ENCODE measurements at places on chromosomes 7 and 10.

- DNase-seq: no peak
Measured at GRCh38 chr10:100697070-100697469, 48.3 kb upstream of the PAX2 start.

- no peak for DNase-seq
Measured at GRCh38 chr10:78953113-78953798, 115.5 kb upstream of the ZMIZ1 start.

DNA sequence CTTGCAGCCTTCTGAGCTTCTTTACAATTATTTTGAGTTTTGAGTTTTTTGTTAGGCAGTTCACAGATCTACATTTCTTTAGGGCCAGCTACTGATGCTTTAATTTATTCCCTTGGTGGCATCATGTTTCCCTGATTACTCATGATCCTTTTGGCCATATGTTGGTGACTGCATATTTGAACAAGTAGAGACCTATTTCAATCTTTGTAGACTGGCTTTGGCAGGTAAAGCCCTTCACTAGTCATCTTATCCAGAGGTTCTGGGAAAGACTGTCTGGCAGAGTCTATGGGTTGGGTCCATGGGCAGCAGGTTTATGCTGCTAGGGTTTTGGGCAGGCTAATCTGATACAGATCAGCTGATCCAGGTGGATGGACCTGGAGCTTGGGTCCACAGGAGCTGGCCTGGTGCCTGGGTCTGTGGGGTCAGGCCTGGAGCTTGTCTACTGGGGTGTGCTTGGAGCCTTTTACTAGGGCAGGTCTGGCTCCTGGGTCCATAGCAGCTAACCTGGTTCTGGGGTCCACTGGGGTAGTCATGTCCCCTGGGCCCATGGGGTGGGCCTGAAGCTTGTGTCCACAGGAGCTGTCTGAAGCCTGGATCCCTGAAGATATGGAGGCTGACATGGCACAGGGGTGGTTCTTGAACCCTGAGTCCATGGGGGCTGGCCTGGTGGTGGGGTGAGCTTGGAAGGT is 72.7 kb downstream of the GPR85 start:
- DNase-seq: no peak

DNA sequence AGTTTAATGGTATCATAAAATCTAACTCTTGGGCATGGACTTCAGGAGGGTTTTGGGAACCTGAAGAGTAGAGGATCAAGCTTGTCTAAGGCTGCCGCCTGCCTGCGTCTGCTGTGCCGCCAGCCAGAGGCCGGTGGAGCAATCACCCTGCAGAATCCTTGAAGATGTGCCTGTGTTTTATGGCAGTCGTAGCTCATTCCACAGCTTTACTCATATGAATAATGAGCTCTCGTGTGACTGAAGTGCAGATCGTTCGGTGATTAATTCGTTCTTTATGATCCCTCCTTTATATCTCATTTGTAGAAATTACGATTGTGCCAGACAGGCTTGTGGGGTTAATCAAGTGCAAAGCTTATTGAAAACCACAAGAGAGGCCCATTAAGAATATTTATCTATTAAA is 100.8 kb downstream of the ACTR3B start:
- no peak for DNase-seq

DNA sequence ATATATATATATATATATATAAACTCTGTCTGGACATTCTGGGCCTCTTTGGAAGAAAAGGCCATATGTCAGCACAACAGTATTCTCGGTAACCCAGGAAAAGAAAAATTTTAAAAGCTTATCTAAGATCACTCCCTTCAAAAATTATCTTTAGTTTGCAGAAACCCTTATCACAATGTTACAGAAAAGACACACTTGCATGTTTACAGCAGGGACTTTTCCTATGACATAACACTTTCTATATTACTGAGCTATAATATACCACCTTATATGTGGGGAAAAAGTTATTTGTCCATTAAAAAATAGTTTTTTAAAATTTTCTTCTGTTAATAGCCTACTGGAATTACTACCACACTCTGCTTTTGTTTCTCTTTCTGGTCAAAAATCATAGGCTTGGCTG is 25.4 kb downstream of the ANKRD61 start:
- no peak for DNase-seq

- DNase-seq: no peak
Measured at GRCh38 chr7:35647171-35647574, 47.8 kb downstream of the HERPUD2 start.

DNA sequence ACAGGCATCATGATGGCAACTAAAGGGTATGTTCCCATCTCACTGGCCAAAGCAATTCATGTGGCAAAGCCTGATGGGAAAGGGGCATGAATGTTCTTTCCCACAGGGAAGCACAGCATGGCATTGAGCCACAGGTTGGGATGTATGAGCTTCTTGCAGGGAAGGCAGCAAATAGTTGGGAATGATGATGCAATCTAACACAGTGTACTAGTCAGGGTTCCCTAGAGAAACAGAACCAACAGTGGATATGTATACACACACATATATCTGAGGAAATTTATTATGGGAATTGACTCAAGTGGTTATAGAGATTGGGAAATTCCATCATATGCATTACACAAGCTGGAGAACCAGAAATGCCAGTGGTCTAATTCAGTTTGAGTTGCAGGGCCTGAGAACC is 253.6 kb upstream of the NPVF start:
- DNase-seq: no peak

DNA sequence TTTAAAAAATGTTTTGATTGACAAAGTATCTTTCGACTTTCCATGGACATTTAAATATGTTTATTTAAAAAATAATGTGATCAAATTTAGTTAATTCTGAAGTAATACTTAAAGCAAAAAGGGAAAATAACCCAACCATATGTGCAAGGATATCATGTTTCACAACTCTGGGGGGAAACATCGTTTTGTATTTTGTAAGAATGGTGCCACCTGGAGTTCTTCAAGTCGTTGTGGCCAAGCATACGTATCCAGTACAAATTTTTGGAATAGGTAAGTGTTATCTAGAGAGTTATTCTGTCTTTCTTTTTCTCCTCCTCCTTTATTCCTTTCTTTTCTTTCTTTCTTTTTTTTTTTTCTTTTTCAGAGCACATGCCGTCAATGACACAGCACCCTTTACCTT is 176.2 kb upstream of the CSTF2T start:
- no peak for DNase-seq

GRCh38 chr7:101624246-101625001 is 4.7 kb downstream of the MYL10 start:
- DNase-seq: no peak

DNA sequence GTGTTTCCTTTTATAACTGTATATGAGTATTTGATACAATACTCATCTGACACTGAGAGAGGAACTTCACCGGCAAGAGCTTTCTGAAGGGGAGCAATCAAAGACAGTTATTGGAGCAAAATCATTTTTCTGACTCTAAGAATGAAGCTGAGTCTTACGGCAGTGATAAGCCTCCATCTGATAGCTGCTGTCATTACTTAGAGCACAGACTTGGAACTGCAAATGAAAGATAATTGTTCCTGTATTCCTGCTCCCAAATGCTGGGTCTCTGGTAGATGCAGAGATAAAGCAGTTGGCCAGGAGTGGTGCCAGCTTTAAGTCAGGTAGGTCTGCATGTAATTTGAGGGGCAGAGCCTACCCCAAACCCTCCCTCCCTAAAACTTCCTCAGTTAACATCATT is 2.3 kb upstream of the PALS2 start:
- no peak for DNase-seq

DNA sequence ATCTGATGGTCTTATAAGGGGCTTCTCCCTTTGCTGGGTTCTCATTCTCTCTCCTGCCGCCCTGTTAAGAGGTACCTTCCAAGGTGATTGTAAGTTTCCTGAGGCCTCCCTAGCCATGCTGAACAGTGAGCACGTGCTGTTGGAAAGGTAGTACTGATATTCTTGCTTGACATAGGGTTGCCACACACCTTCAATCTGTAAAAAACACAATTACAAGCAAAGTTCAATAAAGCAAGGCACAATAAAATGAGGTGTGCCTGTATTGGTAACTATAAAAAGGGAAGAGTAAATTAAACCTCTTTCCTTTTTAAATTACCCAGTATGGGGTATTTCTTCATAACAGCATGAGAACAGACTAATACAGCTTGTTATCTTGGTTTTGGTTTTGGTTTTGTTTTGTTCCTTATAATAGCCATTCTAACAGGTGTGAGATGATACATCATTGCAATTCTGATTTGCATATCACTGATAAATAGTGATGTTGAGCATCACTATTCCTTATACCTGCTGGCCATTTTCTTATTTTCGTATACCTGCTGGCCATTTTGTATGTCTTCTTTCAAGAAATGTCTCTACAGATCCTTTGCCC is 164.9 kb upstream of the TRIM24 start:
- DNase-seq: no peak

- DNase-seq: peak; percentile 34
Measured at GRCh38 chr10:69644658-69645295, 14.7 kb downstream of the FAM241B start.

DNA sequence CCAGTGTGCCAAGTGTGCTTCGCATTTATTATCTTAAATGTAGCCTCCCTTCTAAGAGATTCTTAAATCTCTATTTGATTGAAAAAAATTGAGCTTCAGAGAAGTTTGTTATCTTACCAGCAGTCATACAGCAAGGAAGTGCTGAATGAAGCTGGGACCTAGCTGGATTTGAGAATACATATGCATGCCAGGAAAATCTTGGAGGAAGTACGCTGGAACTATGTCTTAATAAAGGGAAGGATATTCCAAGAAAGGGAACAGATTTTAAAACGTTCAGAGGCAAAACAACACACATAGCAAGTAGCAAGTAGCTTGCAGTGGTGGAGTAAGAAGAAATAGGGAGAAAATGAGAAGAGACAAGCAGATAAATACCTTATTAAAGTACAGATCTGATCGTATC is 1.5 kb downstream of the CFAP70 start:
- no peak for DNase-seq

- no peak for DNase-seq
Measured at GRCh38 chr10:119801176-119801575, 71.5 kb downstream of the MCMBP start.

- DNase-seq: no peak
Measured at GRCh38 chr10:97336942-97337831, 2.7 kb upstream of the FRAT2 start.

DNA sequence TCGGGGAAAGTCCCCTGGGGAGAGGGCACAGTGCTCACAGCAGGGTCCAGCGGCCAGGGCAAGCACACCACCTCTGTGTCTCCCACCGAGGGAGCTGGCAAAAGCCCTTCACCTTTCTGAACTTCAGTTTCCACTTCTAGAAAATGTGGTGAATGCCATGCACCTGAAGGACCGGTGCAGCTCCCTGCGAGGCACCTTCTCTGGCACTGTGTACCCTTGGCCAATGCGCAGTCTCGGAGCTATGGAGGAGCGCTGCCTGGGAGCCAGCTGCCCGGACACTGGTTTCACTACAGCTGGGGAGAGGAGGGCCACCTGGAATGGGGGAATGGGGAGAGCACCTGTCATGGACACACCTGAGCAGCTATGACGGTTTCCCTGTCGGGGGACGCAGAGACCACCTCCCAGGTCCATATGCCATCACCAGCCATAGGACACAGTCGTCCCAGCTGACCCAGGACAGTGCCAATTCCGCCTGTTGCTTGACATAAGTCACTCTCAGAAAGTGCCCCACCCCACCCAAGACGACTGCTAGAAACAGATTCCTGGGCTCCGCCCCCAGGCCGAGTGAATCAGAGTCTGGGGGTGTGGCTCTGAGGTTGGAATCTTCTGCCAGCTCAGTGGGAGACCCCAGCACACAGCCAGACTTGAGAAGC is 16.8 kb downstream of the RASGEF1A start:
- DNase-seq: no peak

DNA sequence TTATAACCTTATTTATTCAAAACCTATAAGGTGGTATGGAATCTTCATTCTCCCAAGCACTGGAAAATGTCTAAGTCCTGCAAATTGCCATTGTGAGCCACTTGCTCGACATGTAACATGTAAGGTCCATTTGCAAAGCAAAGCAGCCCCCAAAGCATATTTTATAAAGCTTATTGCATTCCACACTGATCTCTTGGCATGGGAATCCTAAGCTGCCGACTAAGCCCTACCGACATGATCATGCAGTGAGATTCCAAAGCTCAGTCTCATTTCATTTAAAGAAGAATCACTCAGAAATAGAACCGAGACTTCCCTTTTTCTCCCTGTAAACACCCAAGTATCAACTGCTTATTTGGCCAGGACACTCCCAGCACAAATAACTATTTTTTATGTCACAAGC is 333.4 kb upstream of the MYO3A start:
- DNase-seq: no peak

DNA sequence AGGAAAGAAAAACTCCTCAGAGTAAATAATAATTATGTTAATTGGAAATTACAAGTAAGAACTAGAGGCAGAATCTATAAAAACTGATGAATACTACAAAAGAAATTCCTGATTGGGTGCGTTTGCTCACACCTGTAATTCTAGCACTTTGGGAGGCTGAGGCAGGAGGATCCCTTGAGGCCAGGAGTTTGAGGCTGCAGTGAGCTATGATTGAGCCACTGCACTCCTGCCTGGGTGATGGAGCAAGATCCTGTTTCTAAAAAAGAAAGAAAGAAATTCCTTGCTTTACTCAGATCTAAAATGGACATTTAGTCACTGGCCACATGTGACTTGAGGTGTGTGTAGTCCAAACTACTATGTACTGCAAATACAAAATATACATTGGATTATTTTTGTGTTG is 42.0 kb downstream of the MCU start:
- no peak for DNase-seq

DNA sequence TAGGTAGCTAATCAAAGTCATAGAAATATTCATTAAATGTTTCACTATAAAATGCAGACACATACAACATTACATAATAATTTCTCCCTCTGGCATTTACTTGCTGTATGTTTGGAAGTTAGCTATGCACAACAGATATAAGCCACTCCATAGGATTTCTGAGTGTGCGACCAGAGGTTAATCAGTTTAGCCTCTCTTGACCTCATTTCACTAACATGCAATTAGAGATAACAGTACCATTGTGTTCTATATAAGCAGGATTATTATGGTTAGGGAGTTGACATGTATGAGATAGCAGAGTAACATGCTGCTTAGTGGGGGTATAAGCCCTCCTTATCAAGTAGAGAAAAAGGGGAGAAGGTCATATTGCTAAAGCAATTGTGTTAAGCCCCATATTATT is 26.4 kb downstream of the GLUD1 start:
- DNase-seq: no peak

- no peak for DNase-seq
Measured at GRCh38 chr7:5477723-5478531, 54.3 kb upstream of the TNRC18 start.

- DNase-seq: no peak
Measured at GRCh38 chr10:25745976-25746375, 188.1 kb upstream of the MYO3A start.

DNA sequence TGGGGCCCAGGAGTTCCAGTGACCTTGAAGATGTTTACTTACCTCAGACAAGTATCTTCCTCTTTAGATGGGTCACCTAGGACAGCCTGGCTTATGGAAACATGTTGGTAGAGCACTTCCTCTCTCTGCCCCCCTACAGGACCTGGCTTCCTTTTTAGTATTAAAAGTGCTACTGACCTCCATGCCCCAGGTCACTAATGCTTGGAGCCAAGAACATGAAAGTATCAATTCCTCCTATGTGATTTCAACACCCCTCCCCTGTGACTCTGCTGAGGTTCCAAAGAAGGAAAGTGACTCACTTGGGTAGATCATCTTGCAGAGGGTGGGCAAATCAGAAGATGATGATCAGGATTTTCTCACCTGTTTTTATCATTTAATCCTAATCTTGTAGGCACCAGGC is 125.3 kb upstream of the CCDC6 start:
- no peak for DNase-seq
